ENCODE measurements at places on chromosomes 4 and X.

DNA sequence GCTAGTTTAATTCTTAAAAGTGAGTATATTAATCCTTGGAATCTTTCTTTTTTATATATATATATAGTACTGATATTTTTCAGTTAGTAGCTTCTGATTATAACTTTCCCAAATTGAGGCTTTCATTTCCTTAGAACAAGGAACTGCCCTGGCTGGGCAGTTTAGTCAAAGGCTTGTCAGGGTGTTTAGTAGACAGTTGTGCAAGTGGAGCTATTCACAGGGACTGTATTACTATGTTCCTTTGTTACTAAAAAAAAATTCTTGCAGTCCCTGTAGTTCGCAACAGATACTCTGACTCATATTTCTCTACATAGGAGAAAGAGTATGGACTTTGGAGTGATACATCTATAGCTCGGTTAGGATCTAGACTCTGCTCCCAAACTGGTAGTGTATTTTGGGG is 20.8 kb downstream of the USO1 start:
- DNase-seq = no peak

- no peak for DNase-seq
These were observed 206.5 kb downstream of the PCDH10 start for GRCh38 chr4:133355633-133356032.

DNA sequence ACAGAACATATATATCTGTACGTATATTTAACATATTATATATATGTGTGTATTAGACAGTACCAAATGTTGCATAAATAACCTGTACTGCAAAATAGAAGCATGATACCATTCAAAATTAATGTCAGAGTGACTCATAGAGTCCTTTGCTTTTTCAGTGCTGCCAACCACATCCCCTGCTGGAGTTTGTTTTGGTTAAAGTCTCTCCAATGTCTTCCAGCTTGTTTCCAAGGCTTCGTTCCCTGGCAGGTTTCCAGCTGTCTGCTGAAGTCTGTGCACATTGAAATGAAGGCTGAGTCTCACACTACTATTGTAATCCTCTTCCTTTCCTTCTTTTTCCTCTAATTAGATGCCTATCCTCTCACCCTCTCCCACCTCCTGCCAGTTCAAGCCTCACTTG is 14.9 kb downstream of the NRK start:
- no peak for DNase-seq

GRCh38 chr4:65719635-65720034 is 49.3 kb upstream of the EPHA5 start:
- DNase-seq = no peak

GRCh38 chr4:132992686-132993085 is 156.4 kb upstream of the PCDH10 start:
- DNase-seq = no peak

GRCh38 chr4:130054908-130055307 is 959.0 kb downstream of the C4orf33 start:
- no peak for DNase-seq

DNA sequence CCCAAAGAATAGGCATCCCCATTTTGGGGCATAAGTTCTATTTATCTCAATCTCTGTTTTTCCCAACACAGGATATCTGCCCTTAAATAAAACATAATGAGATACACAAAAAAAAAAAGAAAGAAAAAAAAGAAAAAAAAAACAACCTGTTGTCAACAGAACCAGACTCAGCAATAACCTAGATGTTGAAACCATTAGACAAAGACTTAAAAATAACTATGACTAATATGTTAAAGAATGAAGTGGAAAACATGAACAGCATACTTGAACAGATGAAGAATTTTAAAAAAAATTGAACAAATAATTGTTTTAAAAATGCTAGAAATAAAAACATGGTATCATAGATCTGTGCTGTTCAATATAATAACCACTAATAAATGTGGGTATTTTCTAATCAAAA is 93.4 kb upstream of the RXFP1 start:
- DNase-seq = no peak

DNA sequence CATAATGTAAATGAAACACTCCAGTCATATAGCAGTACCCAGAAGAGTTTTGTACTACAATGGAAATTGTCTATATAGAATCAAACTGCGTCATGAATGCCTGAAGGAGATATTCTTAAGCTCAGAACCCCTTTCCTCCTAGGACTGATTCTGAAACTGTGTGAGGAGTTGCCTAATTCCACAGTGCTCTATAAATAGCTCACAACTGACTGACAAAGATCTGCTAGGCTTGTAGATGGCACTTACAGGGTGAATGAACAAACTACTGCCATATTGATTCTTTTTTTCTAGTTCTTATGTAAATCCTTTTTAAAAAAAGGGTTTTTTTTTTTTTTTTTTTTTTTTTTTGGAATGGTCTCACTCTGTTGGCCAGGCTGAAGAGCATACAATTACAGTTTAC is 30.1 kb upstream of the UGT2B17 start:
- DNase-seq = no peak

All from NK-92 treated with Interleukin-12 subunit alpha and Interleukin-12 subunit beta, amount 100 ng/mL, for 24 hours (cell line).